ENCODE measurements at places on chromosomes 7 and 10.

GRCh38 chr7:106283501-106283830, 1.3 kb downstream of the NAMPT start:
- no peak for DNase-seq

GRCh38 chr10:30398193-30398592, 35.8 kb upstream of the MAP3K8 start:
- no peak for DNase-seq

GRCh38 chr10:6279540-6280267, 77.0 kb downstream of the PFKFB3 start:
- DNase-seq: no peak

DNA sequence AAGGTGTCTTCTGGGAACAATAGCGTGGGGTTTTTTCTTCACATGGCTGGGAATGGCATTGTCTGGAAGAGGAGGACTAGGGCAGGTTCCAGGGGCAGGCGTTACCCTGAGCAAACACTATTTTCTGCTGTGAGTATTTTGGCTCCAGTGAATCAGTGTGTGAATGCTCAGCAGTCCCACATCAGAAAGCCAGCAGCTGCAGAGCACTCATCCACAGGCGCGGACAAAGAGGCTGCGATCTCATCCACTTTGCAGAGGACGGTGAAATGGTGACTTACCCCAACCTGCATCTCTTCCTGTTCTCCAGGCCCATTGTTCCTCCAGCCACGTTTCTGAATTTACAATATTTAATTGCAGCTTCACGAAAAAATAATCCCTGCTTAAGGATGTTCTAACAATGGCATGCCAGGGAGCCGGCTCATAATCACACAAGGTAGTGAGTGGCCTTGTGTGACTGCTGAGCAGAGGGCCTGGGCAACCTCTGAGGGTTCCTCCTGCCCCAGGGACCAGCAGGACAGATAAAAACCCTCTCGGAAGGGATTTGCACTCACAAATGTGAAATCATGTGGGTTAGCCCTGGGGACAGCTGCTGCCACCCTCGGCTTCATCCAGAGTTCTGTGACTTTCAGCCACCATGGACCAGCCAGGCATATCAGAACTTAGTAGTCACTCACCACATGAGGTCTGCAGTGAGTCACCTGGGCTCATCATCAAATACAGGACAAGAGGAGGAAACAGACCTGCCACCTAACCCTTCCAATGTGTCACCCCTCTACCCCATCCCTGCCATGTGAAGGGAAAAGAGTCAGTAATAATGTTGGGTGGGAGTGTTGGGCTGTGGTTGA, 65.0 kb upstream of the EN2 start:
- no peak for DNase-seq

DNA sequence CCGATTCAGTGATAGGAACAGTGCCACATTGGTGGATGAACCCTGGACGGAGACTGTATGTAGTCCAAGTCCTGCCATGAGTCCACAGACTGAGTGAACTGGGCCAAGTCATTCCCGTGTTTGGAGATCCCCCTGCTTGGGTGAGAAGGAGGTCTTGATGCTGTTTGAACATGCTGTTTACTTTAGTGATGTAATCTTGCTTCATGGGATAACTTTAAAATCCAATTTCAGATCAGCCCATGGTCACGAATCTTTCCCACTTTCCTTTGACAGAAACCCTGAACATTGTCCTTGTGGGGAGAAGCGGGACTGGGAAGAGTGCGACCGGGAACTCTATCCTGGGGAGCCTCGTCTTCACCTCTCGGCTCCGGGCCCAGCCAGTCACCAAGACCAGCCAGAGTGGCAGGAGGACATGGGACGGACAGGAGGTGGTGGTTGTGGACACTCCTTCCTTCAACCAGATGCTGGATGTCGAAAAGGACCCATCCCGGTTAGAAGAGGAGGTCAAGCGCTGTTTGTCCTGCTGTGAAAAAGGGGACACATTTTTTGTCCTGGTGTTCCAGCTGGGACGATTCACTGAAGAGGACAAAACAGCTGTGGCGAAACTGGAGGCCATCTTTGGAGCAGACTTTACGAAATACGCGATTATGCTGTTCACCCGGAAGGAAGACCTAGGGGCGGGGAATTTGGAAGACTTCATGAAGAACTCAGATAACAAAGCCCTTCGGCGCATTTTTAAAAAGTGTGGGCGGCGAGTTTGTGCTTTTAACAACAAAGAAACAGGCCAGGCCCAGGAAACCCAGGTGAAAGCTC, 26.6 kb downstream of the GIMAP8 start:
- DNase-seq: no peak

GRCh38 chr10:72567421-72567820, 58.5 kb downstream of the MICU1 start:
- no peak for DNase-seq

DNA sequence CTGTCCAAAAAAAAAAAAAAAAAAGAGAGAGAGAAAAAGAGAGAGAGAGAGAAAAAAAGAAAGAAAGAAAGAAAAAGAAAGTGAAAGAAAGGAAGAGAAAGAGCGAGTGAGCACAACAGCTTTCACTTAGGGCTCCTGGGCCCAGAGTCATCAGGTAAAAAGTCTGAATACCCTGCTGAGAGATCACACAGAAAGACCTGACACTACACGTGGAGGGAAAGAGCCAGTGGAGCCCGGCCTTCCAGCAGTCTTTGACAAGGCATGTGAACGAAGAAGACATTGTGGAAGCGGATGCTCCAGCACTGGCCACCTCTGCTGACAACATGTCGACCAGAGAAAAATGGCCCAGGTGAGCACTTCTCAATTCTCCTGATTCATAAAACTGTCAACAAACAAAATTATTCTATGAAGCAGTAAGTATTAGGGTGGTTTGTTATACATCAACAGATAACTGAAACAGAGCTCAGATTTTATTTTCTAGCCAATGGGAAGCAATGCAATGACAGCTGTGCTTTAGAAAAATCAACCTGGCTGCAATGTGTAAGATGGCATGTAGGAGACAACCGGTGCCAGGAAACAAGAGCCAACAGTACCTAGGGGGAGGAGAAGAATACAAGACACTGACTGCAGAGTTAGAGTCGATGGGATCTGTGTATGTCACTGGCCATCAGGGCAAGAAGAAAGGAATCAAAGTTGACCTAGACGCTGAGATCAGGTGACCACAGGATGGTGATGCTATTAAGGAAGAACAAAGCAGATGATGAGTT, 4.4 kb downstream of the RNF216 start:
- no peak for DNase-seq

GRCh38 chr10:8331896-8332729, 277.6 kb downstream of the GATA3 start:
- no peak for DNase-seq

DNA sequence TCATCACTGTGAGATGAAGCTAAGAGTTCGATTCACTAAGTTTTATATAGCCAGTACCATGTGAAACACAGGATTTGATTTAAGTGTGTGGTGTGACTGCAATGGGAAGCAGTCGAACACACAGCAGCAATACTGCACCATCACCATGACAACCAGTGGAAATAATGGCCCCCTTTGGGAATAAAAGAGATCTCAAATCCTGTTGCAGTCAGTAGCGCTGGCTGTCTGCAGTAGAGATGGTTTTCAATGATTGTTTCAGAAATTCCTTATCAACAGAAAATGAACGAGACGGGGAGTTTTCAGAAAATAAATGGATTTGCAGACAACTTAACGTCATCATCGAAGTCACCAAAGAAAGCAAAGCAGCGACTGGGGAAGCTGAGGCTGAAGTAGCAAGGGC, 91.0 kb downstream of the PTPRE start:
- DNase-seq: no peak

DNA sequence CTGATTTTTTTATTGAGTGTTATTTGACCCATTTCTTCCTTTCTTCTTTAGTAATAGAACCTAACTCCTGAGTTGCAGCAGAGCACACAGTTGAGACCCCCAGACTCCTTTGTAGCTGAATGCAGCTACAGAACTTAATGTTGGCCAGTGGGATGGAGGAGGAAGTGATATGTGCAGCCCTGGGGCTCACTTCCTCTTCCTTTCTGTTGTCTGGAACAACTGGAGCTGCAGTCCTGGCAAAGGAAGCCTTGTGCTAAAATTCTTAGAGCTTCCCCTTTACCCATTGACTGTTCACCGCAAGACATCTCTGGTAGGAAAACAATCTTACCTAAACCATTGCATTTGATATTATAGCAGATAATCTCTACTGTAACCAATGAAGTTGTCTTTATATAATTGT, 86.6 kb downstream of the ITGB8 start:
- DNase-seq: no peak

DNA sequence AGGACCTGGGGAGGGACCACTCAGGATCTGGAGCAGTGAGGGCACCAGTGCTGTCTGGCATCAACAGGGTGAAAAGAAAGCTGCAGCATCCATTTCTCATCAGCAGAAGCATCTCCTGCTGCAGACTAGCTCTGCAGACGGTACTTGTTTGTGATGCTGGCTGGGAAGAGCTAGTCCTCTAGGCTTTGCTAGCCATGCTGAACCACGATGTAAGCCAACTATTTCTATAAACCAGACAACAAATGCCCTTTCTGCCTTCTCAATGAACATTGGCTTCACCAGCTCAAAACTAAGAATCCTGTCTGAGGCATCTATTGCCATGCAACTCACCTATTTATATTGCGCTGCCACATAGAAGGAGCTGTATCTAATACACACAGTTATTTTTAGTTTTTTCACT, 65.6 kb downstream of the CTTNBP2 start:
- DNase-seq: no peak

GRCh38 chr10:72285972-72286521, 12.3 kb downstream of the DDIT4 start:
- DNase-seq: no peak

DNA sequence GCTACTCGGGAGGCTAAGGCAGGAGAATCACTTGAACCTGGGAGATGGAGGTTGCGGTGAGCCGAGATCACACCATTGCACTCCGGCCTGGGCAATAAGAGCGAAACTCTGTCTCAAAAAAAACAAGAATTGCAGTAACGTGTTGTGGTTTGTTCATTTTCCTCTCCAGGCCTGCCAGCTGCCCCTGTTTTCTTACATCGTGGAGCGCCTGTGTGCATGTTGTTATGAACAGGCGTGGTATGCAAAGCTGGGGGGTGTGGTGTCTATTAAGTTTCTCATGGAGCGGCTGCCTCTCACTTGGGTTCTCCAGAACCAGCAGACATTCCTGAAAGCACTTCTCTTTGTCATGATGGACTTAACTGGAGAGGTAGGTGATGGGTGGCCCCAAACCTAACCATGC, 52.1 kb downstream of the TRRAP start:
- no peak for DNase-seq

DNA sequence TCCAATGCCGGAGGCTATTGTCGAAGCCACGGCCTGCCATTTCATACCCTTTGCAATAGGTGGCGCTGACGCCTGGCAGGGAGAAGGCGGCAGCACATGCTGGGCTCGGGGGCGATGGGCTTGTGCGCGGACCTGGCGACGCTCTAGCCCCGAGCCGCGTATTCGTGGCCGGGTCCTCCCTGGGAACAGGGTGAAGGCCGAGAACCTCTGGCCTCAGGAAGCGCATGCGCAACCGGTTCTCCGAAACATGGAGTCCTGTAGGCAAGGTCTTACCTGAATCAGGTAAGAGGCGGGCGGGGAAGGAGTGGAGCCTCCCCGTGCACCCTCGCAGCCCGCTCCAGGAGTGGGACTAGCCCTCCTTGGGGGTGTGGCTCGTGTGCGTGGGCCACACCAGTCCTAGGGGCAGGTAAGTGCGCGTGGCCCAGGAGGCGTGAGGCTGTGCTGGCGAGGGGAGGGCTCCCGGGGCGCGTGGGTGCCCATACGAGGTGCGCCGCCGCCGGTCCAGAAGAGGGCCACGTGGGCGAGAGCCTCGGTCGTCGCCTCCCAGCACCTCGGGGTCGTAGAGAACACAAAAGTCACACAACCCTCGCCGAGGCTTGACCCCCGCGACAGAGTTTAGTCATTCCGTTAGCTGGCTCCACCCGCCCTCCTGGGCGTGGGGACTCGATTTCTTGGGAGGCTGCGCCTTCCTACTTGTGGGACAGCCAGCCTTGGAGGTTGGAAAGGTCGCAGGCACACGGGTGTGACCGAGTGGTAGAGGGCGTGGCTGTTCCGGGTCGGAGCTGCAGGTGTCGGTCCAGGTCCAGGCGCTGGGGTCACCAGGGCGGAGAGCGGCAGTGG, 5.6 kb upstream of the MEST start:
- no peak for DNase-seq

GRCh38 chr7:102404005-102404861, 8.1 kb downstream of the PRKRIP1 start:
- DNase-seq: no peak

DNA sequence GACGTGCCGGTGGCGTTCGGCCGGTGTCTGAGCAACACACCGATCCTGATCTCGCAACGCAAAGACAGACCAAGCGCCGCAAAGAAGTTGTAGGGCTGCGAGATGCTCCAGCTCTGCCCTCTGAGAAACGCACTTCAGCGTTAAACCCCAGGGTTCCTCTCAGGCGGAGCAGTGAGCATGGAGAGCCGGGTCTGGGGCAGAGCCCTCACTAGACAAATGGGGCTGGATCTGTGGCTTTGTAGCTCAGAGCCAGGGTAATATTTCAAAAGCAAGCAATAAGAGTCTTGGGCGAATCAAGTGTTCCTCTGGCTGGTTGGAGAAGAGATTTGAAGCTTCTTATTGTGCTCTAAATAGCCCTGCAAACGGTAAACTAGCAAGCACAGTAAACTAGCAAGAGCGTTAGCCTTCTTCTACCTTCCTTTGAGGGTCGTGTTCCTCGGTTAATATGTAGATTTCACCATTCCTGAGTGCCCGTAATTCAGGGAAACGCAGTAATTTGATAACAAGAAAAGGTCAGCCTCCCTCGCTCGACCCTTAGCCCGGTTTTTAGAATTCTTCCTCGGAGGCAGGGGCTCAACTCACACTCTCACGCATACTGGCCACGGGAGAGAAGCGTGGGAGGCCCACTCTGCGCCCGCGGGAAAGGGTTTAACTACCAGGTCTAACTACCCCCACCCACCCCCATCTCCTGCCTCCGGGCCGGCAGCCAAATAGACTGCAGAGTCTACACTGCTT, 6.7 kb downstream of the SKAP2 start:
- peak; percentile 66 for DNase-seq

- no peak for DNase-seq
Observed at GRCh38 chr10:124894569-124895215, 47.2 kb upstream of the ZRANB1 start.

DNA sequence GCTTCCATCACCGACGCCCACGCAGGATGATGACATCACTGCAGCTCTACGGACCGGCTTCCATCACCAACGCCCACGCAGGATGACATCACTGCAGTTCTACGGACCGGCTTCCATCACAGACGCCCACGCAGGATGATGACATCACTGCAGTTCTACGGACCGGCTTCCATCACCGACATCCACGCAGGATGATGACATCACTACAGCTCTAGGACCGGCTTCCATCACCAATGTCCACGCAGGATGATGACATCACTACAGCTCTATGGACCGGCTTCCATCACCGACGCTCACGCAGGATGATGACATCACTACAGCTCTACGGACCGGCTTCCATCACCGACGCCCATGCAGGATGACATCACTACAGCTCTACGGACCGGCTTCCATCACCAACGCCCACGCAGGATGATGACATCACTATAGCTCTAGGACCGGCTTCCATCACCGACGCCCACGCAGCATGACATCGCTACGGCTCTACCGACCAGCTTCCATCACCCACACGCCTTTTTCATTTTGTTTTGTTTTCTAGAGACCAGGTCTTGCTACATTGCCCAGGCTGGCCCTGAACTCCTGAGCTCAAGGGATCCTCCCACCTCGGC, 29.5 kb downstream of the GPER1 start:
- DNase-seq: peak; percentile 21

- no peak for DNase-seq
Observed at GRCh38 chr10:117441361-117441760, 66.1 kb upstream of the PDZD8 start.

GRCh38 chr10:15265056-15265455, 96.6 kb upstream of the NMT2 start:
- no peak for DNase-seq
